NCI-H1436 (cell line): ENCODE measurements at places on chromosomes 7 and 10.

- DNase-seq: no peak
Measured at GRCh38 chr7:17369691-17370426, 71.4 kb downstream of the AHR start.

GRCh38 chr7:92226981-92227380 lies 18.7 kb downstream of the KRIT1 start:
- DNase-seq: no peak

DNA sequence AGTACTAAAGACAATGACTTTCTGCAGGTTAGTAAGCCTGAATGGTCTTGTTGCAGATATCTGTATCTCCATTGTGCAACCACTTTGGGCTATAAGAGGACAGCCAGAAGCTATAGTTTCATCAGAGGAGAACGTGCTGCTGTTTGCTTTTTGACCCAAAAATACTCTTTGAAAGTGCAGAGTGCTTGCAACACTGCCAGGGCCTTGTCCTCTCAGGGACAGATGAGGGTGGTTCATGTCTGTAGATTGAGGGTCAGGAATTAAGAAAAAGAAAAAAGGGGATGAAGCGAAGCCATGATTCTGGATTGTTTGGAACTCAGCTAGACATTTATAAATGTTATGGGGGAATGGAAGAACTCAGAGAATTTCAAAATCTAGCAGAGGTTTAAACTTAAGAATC lies 212.5 kb downstream of the SEC23IP start:
- no peak for DNase-seq

DNA sequence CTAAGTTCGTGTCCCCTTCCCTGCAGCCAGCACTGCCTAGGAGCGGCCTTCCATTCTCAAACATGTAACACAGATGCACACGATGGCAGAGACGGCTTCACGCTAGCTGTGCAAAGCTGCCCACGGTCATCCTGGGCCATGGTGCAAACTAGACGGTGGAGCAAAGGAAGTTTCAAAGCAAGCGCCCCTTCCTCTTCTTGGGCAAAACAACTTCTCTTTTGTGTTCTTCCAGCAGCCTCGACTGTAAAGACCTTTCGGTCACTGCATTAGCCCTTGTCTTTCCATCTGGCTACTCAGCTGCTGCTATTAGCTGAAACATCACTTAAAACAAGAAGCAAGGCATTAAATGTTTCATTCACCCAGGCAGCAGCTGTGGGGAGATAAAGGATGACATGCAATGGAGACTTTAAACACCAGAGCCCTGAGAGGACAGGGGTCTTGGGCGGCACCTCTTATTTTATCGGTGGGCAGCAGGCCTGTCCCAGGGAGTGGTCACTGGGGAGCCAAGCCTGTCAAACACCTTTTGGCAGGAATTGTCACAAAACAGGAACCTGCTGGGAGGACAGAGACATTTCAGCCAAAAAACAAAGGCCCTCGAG lies 214.8 kb downstream of the KLF6 start:
- DNase-seq: no peak

DNA sequence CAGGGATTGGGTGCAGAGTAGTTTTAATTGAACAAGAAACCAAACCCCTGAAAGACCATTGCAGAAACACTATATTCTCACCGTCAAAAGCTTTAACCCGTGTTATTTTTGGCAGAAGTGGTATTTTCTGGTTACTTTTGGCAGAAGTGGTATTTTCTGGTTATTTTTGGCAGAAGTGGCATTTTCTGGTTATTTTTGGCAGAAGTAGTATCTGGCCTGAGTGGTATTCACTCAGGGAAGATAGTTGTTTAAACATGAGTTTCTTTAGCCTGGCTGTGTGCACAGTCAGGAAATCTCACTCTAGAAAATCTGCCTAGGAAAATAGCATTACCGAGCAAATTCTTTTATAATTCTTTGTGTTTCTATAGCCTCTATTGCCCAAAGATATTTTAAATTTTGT lies 322.7 kb downstream of the GFRA1 start:
- DNase-seq: no peak

DNA sequence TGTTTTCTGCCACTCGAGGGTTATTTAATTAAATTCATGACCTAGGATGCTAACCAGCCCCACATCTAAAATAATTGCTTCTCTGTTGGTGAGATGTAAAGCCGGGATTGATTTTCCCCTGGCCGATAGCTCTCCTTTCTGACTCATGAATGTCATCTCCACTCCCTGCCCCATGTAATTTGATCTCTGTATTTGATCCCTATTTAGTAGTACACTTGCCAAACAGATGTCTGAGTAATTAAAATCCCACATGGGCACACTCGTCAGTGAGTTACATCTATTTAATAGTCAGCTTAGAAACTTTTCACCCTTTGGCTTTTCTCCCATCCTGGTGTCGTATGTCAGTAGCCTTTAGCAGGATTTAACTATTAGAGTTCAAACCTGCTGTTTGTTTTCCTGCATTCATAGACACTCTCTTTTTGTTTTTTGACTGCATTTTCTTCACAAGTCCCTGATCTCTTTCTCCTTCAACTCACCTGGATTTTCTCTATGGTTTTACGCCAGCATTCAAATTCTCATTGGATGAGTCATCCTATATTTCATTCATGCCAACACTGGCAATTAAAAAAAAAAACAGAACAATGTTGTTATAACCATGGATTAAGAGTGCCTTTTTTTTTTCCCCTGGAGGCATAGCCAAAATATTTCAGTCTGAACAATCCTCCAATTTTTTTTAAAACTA lies 82.7 kb downstream of the SPAG6 start:
- DNase-seq: peak; percentile 53

DNA sequence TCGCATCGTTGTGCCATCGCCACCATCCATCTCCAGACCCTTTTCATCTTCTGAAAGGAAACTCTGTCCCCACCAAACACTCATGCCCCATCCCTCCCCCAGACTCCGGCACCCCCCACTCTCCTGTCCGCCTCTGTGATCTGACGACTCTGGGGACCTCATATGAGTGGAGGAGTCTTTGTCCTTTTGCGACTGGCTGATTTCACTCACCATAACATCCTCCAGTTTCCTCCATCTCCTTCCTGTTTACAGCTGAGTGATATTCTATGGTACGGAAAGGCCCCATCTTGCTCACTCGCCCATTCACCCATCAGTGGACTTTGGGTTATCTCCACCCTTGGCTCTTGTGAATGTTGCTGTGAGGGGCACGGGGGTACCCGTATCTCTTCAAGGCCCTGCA lies 11.8 kb upstream of the INSIG1 start:
- no peak for DNase-seq

- DNase-seq: no peak
Measured at GRCh38 chr10:71641986-71642385, 77.6 kb downstream of the C10orf105 start.

GRCh38 chr10:20596911-20597310 lies 300.2 kb downstream of the NEBL start:
- no peak for DNase-seq

- no peak for DNase-seq
Measured at GRCh38 chr7:78002021-78002420, 203.4 kb downstream of the PHTF2 start.
